CD8-positive, alpha-beta memory T cell (primary cell): ENCODE measurements at places on chromosomes 13 and 19. TPM values are rescaled to one million over a fixed set of nuclear protein-coding genes. Genes with fewer than 3 reads are reported as not detected.

Gene LILRA2
- not detected for total RNA-seq

Gene GRK1
- not detected for total RNA-seq

Gene EXOC3L2
- not detected for total RNA-seq

Gene LRRC63
- total RNA-seq, result 0.55 TPM

Gene CGB2
- not detected for total RNA-seq

Gene GPR183
- 61.5 TPM for total RNA-seq

Gene ZNF723
- total RNA-seq, result not detected

Gene PPP1R12C
- total RNA-seq, result 98.3 TPM

Gene LGI4
- 0.18 TPM for total RNA-seq

Gene KLK3
- total RNA-seq, result not detected

Gene DZIP1
- total RNA-seq, result not detected

Gene PGLYRP2
- total RNA-seq, result not detected

Gene CGB3
- not detected for total RNA-seq

Gene TMPRSS9
- not detected for total RNA-seq

Gene ING1
- total RNA-seq, result 16.6 TPM

Gene TOMM40
- total RNA-seq, result 218 TPM

Gene METTL21C
- total RNA-seq, result not detected

Gene ZNF790
- total RNA-seq, result 7.0 TPM

Gene ZNF222
- total RNA-seq, result 2.5 TPM

Gene CEACAM7
- not detected for total RNA-seq

Gene ICAM4
- 0.33 TPM for total RNA-seq

Gene CCL25
- total RNA-seq, result not detected

Gene C2CD4C
- total RNA-seq, result not detected

Gene ATP8B3
- total RNA-seq, result 0.97 TPM

Gene ZNF177
- total RNA-seq, result 0.72 TPM

Gene ZNF221
- total RNA-seq, result 1.8 TPM

Gene ZNF132
- total RNA-seq, result 5.2 TPM

Gene DPF1
- 0.78 TPM for total RNA-seq

Gene HSD17B14
- total RNA-seq, result 0.18 TPM

Gene SNAPC2
- total RNA-seq, result 18.2 TPM
